ENCODE measurements at places on chromosomes 12 and 14.

- no peak for DNase-seq
Measured at GRCh38 chr14:77148510-77149231, 7.1 kb upstream of the ZDHHC22 start.

DNA sequence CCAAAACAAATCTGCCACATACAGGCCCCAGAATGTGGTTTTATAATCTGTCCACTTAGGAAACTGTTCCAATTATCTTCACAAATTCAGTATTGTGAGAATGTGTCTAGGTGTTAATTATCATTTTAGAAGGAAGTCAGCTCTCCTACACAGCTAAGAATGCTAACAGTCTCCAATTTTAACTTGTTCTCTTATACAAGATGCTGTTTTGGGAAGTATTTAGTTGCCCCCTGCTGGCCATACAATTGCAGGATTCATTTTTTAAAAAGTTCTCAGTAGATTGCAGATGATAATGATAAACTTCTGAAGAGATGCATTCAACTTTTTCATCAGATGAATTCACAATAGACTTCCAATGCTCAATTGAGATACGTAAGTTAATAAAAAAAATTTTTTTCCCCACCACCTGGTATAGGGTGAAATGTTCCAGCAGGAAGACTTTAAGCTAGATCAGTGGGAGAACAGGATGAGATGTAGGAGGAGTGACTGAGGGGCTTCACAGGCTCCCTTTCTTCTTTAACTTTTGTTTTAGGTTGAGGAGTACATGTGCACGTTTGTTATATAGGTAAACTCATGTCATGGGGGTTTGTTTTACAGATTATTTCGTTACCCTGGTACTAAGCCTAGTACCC is 27.3 kb upstream of the OSBPL8 start:
- no peak for DNase-seq

DNA sequence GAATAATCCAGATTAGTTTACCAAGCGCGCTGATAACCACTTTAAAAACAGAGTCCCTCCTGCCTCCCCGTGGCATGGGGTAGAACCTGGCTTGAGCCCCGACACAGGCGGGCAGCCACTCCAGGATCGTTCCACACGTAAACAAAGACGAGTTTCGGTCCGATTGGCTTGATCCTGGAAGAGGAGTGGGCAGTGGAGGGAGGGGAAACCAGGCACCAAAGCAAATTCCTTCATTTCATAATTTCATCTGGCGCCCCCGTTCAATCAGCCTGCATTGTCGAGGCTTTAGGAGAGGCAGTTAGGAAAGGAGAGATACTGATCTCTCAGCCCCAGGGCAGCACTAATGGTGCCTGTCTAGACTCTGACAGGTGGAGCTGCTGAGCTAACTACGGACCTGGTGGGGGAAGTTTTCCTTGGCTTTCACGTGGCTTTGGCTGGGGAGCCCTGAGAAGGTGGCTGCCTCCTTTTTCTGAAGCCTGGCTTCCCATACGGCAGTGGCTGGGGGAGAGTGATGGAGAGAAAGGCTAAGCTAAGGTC is 751 bp upstream of the GPRC5A start:
- DNase-seq, result peak; percentile 18

- no peak for DNase-seq
Measured at GRCh38 chr14:66008631-66009030, 477.5 kb upstream of the CCDC196 start.

DNA sequence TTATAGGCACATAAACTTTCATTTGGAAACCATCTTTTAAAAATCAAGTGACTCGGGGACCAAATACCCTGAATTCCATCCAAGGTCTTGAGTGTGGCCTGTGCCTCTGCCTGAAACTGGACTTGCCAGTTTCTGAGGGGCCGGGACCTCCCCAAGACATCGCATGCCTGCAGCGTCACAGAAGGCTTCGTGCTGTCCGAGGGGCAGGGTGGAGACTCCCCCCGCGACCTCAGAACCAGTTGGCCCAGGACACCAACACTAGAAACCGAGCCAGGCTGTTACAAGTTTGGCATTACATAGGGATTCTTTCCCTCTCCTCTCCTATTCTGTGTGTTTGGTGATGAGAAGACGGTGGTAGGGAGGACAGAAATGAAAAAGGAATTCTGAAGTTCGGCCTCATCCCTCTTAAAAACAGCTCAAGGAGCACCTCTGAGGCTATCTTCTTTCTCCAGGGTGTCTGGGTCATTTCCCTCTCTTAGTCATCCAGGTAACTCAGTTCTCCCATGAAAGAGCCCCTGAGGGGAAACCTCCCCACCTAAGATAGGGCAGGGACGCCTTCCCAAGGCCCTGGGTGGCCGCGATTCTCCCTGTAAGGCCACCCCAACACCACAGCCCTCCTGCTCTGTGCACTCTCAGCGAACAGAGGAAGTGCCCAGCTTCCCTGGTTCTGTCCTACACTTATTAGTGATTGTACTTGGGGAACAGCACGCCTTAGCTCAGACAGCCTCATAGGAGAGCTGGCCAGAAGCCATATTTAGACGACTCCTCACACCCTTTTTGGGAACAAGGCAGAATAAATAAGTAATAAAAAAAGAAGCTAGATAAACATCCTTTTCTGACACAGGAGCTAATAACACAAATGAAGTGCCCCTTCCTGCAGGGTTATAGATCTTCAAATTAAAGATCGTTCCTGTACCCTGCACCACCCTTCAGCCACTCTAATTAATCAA is 93.8 kb downstream of the BCL11B start:
- DNase-seq, result no peak

GRCh38 chr12:92912052-92912451 is 17.0 kb downstream of the EEA1 start:
- no peak for DNase-seq

GRCh38 chr14:30655124-30655523 is 33.0 kb downstream of the SCFD1 start:
- DNase-seq, result no peak

All from NCI-H748 treated with DMSO at 0.1 percent for 48 hours (cell line).